ENCODE measurements at places on chromosomes 12 and 14.

GRCh38 chr14:31270196-31270772 is 62.7 kb upstream of the HECTD1 start:
- DNase-seq: no peak

DNA sequence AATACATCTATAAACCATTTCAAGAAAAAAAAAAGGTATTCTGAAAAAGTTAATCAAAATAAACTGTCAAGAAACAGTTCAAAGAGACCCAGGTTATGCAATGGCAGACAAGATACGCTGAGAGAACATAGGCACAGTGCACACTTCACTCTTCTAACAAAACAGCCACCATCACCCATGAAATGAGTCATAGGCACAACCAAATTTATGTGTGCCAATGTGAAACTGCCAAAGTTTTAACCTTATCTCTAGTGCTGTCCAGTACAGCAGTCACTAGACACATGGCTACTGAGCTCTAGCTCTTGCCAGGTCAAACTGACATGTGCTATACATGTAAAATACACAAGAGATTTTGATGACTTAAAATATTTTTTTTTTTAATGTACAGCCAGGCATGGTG is 1.4 kb downstream of the CEP128 start:
- no peak for DNase-seq

DNA sequence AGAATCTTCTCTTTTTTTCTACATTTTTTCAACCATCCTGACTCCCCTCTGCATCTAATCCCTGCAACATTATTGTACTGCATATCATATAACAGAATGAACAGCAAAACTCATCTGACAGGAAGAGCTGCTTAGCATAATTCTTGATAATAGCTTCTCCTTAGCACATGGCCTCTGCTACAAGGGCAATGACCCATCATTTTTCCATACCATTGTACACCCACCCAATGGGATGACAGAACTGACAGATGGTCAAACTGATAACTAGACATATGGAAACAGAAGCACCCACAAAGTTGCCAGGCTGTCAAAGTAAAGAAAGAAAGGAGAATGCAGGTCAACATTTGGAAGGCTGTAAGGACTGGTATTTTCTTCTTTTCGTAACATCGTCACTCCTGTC is 390.4 kb upstream of the USP15 start:
- DNase-seq: no peak

GRCh38 chr14:104284107-104284592 is 145.8 kb downstream of the KIF26A start:
- DNase-seq: no peak

- DNase-seq: no peak
Observed at GRCh38 chr12:75662511-75663159, 151.2 kb upstream of the KRR1 start.

DNA sequence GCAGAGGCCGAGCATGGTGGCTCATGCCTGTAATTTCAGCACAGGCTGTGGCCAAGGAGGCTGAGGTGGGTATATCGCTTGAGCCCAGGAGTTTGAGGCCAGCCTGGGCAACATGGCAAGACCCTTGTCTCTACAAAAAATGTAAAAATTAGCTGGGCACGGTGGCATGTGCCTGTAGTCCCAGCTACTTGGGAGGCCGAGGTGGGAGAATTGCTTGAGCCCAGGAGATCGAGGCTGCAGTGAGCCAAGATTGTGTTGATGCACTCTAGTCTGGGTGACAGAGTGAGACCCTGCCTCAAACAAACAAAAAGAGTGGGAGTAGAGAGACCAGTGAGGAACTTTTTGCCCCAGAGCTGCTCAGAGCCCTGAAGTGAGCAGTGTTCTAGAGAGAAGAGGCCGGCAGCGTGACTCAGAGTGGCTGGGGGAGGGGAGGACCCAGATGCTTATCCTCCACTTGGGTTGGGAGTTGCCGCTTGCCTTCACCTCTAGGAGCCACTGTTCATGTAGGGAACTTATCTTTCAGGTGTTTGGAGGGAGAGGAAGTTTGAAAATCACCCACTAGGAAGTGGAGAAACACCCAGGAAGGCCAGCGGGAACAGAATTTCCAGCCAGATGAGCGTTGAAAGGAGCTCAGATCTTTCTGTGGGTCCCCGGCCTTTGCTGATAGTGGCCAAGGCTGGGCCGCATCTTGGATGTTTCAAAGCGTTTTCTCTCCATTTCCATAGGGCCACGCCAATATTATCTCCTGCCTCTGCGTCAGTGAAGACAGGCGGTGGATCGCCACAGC is 15.3 kb downstream of the CFAP251 start:
- DNase-seq: no peak

- DNase-seq: no peak
Observed at GRCh38 chr14:21735639-21736307, 62.2 kb upstream of the OR4E1 start.

DNA sequence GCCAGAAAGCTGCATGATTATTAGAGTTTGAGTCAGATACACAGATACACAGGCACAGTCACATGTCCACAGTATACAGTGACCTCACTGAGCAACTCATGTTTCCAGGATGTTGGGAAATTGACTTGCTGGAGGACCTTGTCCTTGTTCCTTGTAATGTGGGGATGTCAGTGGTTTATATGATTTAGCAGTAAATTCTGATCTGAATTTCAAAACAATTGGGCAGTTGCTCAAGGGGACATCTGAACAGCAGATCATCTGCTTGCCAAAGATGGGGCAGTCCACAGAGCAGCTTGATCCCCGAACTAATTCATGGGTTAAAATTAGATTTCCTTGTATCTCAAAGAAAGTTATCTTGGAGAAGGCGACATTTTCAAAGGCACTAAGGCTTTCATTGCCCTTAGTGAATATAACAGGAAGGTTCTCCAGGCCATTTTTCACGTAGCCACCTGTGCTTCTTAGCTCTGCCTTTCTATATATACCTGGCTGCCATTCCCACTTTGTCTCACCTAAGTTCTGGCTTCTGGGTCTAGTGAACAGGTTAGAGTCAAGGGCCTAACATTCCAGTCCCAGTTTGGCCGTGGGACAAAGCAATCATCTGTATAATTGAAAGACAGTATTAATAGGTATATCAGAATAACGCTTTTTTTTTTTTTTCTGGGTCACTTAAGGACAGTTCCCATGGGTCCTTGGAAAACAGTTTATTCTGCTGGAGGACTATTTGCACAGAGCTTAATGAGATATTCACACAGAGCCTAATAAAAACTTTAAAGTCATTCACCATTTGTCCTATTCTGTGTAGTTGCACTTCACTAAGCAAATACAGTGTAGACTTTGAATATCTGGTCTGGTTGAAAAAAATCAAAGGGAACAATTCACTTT is 64.9 kb upstream of the STRN3 start:
- DNase-seq: no peak

DNA sequence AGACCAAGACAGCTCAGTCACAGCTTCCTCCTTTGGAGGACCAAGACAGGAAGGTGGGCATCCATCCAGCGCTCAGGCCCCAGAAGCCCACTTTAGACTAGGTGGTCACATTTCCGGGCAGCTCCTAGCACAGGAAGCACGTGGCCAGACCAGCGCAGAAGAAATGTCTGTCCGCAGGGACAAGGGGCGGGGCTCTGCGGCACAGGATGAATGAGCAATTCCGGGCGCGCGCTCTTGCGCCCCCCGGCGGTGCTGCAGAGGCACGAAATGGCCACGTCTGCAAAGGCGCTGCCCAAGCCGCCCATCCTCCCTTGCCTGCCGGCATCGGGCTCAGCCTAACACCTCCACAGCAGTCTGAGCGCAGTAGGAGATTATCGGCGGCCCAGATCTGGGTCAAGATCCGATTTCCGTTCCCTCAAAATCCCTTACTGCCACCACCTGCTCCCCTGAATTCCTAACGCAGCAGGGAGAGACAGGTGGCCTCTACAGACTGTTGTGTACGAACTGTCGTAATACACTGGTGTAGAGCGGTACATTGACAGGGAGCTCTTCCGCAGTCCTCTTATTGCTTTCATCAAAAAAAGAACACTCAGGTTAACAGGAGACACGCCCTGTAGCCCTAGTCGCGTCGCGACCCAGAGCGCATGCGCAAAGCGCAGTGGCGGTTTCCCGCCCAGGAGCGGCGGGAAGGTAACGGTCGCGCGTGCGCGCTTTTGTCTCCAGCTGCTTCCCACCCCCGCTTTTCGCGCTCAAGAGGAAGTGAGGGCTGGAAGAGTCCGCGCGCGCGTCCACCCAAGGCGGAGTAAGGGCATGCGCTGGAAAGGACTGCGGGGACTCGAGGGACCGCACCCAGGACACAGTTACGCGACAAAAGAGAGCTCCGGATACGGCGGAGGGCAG is 794 bp downstream of the TUBA1B start:
- DNase-seq: peak; percentile 86

DNA sequence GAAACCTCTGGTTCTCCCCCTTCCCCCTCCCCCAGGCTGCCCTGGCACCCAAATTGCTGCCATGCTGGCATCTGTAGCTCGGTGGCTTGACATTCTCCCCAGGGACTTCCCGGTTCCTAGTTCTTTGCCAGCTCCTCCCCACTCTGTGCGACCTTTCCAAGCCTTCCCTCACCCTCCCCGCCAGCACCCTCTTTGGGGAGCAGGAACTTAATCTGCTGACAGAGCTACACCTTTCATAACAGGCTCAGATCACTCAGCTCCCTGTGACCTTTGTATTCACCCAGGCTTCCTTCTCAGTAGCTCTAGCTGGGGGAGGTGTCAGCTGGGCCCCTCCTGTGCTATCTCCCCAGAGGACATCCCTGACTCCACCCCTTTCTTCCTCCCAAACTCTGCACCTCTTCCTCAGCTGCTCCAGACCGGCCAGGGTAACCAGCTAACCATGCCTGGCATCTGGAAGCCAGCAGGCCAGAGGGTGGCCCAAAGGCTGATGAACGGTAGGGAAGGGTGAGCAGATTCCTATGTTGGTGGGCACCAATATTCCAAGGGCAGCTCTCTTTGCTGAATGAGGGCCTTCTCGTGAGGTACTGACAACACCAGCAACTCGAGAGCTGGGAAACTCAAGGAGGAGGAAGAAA is 1.8 kb upstream of the COX14 start:
- DNase-seq: no peak

DNA sequence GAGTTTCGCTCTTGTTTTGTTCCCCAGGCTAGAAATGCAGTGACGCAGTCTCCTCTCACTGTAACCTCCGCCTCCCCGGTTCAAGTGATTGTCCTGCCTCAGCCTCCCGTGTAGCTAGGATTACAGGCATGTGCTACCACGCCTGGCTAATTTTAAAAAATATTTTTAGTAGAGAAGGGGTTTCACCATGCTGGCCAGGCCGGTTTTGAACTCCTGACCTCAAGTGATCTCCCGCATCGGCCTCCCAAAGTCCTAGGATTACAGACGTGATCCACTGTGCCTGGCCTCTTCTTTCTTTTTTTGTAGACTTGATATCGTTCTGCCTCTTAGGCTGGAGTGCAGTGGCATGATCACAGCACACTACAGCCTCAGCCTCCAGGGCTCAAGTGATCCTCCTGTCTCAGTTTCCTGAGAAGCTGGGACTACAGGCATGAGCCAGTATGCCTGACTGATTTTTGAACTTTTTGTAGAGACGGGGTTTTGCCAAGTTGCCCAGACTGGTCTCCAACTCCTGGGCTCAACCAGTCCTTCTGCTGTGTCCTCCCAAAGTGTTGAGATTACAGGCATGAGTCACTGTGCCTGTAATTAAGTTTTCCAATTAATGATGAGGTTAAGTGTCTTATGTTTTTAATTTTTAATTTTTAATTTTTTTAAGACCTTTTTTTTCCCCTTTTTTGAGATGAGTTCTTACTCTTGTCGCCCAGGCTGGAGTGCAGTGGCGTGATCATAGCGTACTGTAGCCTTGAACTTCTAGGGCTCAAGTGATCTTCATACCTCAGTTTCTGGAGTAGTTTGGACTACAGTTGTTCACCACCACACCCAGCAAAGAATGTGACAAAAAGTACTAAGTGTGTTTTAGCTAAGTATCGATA is 10.2 kb downstream of the RCOR1 start:
- no peak for DNase-seq

DNA sequence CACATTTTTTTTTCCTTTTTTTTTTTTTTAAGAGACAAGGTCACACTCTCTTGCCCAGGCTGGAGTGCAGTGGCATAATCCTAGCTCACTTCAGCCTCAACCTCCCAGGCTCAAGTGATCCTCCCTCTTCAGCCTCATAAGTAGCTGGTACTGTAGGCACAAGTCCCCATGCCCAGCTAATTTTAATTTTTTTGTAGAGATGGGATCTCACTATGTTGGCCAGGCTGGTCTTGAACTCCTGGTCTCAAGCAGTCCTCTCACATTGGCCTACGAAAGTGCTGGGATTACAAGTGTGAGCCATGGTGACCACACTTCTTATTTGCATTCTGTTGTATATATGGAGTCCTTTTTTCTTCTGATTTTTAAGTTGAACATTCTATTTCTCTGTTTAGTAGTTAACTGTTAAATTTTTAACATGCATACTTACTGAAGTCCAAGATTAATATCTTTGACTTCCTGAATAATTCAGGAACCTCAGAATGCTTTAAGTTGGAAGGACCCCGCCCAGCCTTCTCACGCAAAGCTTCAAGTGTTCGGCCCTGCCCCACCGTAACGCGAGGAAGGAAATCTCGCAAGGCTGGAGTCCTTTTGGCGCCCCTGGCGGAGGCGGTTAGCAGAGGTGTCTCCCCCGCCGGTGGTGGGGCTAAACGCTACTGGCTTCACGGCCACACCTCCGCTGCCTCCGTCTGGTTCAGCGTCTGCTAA is 21.6 kb downstream of the SPATS2 start:
- peak; percentile 51 for DNase-seq

DNA sequence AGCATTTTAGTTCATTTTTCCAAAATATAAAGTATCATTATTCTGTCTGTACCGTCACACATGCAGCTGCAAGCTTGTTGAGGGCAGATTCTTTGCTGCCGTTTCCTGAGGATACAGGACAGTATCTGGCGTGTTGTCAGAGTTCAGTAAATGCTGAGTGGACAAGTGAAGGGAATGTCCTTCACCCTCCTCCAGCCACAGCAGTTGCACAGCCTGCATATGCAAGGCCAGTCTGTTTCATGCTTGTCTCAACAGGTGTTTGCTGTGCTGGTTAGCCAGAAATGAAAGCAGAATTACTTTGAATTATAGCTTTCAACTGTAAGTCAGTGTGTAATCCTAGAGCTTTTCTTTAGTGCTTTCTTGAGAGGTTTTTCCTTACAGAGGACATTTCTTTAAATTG is 36.5 kb downstream of the TDP1 start:
- DNase-seq: no peak

DNA sequence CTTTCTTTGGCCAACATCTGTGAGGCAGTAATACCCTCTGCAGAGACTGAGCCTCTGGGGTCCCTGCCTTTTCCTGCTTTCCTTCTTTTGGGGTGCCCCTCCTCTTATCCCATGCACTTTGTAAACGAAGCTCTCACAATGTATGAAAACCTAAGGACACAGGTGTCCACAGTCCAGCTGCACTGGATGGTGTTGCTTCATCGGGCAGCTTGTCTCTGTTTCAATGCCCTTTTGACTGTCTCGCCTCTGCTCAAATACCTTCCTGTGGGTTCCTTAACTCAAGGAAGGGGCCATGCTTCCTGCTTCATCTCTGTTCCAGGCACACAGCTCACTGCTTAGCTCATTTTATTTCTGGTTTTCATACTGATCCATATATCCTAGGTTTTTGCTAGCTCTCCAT is 6.4 kb downstream of the C1RL start:
- no peak for DNase-seq
